ENCODE measurements at places on chromosomes 6 and 20. TPM values are rescaled to one million over a fixed set of nuclear protein-coding genes. Genes with fewer than 3 reads are reported as not detected.
A peak's percentile ranks its signal among the peaks of the same experiment; 100 is the strongest.

DUSP15 gene
- polyA plus RNA-seq, result 11.0 TPM

RALGAPB gene
- 8.3 TPM for polyA plus RNA-seq

LINC00237 gene
- polyA plus RNA-seq, result not detected

MATN4 gene
- 0.05 TPM for polyA plus RNA-seq

MAS1 gene
- polyA plus RNA-seq, result 0.02 TPM

GRCh38 chr20:41277049-41277448 lies 40.5 kb downstream of the ZHX3 start:
- no peak for DNase-seq

GRCh38 chr6:87993356-87993755 lies 54.3 kb upstream of the SPACA1 start:
- no peak for DNase-seq

DNA sequence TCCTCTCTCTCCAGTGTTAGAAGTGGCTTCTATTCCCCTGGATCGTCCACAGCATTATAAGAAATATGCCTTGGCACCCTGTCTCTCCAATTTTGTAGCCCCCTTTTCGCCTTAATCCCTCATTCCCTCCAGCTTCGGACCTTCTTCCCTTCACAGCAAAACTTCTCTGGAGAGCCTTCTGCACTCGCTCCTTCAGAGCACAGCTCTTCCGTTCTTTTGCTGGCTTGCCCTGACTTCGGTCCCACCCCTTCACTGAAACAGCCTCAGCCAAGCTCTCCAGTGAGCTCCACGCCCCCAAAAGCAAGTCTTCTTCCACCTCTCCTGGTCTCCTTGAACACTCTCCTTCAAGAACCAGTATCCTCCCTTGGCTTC lies 134.7 kb upstream of the RNF24 start:
- DNase-seq, result no peak

DNA sequence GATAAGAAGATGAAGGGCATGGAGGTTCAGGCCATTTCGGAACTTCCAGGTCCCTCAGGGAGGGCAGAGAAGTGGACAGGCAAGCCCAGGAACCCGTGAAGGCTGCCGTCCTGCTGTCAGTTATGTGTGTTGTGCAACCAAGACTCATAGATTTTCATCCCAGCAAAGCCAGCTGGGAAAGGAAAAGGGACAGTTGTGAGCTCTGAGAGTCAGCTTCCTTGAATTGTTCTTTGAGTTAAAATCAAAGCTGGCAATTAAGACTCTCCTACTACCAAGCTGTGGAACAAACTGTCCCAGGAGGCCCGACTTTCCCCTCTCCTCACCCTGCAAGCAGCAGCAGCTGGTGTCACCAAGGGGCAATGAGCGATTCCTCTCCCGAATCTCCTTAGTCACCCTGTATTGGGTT lies 46.3 kb upstream of the IYD start:
- DNase-seq, result peak; percentile 31

DNA sequence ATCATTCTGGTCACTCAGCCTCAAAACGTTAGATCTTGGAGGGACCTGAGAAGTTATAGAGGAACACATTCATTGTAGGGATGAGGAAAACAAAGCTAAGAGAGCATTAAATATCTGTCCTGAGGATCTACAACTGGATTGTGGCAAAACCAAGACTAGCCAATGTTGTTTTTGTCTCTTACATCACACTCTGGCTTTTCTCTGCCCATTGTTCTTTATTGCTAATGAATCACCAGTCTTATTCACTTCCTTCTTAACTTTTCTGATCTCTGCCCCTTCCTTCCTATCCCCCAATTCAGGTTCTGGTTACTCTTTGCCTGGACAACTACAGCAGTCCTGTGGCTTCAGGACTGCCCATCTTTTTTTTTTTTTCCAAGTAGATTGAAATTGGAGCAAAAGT lies 57.0 kb upstream of the PREP start:
- DNase-seq, result no peak

GRCh38 chr6:15995493-15995892 lies 133.4 kb upstream of the MYLIP start:
- DNase-seq, result no peak

GRCh38 chr6:152595499-152595898 lies 41.7 kb downstream of the SYNE1 start:
- DNase-seq, result no peak

DNA sequence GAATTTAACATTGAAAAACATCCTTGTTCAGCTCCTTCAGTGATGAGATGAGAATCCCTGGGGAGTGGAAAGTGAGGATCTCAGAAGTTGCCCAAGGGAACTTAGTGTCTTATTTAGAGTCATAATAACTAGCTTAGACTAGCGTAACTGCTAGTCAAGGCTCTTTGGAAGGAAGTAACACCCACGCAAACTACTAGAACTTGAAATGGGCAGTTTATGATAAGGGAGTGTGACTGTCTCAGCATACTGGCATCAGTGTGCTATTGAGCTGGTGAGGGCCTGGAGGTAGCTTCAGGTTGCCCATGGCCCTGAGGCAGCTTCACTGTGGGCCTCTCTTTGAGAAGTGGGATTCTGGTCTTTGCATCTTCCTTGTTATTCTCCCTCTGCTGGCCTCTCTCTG lies 40.1 kb downstream of the SLX4IP start:
- DNase-seq, result no peak

GRCh38 chr6:8574311-8574710 lies 139.0 kb upstream of the SLC35B3 start:
- DNase-seq, result no peak

DNA sequence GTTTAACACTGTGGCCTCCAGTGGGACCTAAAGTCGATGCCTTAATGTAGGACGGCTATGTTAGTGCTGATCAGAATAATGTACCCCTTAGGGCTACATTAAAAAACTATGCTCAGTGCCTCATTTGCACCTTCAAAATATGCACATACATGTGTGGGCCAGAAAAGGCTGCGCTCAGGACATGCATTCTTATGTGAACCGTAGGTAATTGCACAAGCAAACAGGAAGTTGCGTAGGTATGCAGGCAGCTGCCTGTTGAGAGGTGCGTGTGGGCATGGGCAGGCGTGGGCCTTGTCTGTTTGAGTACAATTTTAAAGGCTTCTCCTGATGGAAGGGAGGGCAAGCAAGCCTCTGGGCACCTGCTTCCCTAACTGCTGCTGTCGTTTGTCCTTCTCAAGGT lies 116.2 kb upstream of the JAG1 start:
- no peak for DNase-seq

DNA sequence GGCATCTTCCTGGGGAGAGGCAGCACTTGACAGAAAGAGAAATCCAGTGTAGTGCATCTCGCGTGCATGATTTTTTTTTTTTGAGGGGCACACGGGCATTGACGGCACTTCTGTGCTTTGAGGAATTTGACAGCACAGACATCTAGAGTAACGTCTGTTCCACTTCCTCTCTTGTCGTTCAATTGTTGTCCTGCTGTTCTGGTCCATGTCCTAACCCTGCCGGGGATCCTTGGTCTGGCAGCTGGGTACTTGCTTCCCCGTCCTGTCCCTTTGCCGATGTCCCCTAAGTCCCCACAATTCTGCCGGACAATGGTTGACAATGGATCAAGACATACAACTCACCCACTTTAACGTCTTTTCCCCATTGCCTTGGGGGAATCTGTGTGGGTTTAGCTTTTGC lies 46.0 kb upstream of the NAA20 start:
- DNase-seq, result no peak

DNA sequence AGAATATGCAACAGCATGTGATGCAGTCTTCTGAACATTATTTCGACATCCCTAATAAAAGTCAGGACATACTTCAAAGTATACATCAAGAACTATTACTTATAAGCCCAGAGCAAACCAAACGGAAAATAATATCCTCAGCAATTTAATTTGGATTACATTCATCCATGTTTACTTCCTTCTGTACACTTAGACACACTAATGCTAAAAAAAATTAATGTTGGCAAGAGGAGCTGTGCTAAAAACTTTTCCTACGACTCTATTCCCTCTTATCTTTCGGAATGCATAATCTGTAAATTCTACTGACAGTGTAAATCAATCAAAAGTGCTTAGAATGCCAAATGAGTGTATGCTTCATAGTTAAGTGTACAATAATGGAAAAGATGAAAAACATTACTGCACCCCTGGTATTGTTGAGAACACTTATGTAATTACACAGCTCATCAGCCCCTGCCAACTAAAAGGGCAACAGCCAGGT lies 301.2 kb upstream of the HSF2 start:
- DNase-seq, result no peak

- DNase-seq, result no peak
These were observed 275.1 kb downstream of the GRIK2 start for GRCh38 chr6:101668496-101669030.
